Daoy (cell line): ENCODE measurements at places on chromosomes 5 and 9. TPM values are rescaled to one million over a fixed set of nuclear protein-coding genes. Genes with fewer than 3 reads are reported as not detected.

DNA sequence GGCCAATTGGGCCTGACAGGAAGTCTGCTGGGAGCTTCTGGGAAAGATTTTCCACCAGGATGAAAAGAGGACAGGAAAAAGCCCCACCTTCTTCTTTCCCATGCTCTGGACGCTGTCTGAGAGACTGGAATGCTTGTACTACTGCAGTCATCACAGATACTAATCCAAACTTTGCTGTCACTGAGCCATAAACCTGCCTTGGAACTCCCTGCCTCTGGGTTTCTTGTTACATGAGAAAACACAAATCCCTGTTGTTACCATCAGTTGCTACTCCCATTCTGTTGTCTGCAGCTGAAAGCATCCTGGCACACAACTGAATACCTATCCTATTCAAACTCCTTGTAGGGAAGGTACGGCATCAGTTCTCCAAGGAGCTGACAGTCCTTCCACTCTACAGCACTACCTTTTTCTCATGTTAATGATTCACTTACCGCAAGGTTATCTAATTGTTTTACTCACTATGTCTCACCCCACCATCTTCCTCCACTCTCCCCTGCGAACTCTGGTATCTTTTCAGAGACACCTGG is 167.5 kb downstream of the CDK5RAP2 start:
- no peak for DNase-seq

- peak; percentile 92 for DNase-seq
Measured at GRCh38 chr9:94922098-94922607, 195.7 kb downstream of the AOPEP start.

DNA sequence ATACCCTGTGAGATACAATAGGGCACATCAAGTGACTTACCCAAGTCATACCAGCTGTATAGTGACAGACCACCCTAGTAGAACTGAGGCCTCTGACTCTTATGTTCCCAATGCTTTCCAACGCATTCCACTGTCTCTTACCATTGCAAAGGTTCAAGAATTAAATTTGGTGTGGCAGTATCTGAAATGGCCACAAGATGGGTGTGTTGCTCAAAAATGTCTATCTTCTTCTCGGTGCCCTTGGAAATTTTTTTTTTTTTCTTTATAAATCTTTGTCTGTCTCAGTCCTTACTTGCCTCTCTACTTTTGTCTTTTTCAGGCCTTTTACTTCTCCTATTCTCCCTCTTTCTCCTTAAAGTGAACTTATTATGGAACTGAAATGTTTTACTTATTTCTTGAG is 48.4 kb downstream of the GPR21 start:
- DNase-seq = peak; percentile 49

DNA sequence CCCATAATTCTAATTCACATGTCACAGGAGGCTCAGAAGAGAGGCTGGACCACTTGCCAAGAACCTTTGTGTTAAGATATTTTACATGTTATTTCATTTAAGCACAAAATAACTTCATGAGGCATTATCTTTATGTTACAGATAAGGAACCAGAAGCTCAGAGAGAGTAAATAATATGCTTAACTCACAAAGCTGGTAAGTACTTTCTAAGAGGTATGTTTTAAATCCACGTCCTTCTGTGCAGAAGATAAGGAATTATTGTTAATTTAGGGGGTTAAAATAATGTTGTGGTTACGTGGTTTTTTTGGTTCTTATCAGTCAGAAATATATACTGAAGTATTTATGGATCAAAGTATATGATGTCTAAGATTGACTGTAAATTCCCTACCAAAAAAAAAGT is 8.0 kb downstream of the STRBP start:
- DNase-seq = no peak

The CNTFR gene
- total RNA-seq = 1.6 TPM in 1 of 2 replicates, not detected in the other

The ALDH1A1 gene
- not detected in 2 replicates for total RNA-seq
